Activated CD4-positive, alpha-beta memory T cell treated with anti-CD3 and anti-CD28 coated beads, Interleukin-2, amount 10 ng/mL, durations not matched to agents 7 days and 5 days (primary cell): ENCODE measurements at places on chromosomes 2 and 18.
A peak's percentile ranks its signal among the peaks of the same experiment; 100 is the strongest.

DNA sequence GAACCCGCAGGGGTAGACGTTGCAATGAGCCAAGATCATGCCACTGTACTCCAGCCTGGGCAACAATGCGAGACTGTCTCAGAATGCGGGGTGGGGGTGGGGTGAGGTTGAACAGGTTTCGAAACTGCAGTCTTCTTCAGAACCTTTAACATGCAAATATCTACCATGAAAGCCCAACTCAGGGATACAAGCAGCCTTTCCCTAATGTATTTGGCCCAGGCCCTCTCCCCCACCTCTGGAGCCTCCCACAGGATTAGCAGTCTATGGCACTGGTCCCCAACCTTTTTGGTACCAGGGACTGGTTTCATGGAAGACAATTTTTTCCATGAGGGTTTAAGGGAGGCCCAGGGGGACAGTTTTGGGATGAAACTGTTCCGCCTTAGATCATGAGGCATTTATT is 53.5 kb downstream of the CCBE1 start:
- H3K36me3 ChIP-seq, result no peaks in the 10 kb centered on the region
- H3K4me3 ChIP-seq, result no peak overlapping the region
- no peaks in the 10 kb centered on the region for H3K27me3 ChIP-seq
- no peaks in the 10 kb centered on the region for H3K4me1 ChIP-seq
- no peak overlapping the region for H3K27ac ChIP-seq

GRCh38 chr2:2636813-2637212 is 305.7 kb upstream of the MYT1L start:
- H3K4me1 ChIP-seq, result no peaks in the 10 kb centered on the region
- H3K27ac ChIP-seq, result no peak overlapping the region
- no peak overlapping the region for H3K4me3 ChIP-seq
- no peaks in the 10 kb centered on the region for H3K36me3 ChIP-seq
- DNase-seq, result no peak
- no peaks in the 10 kb centered on the region for H3K27me3 ChIP-seq

DNA sequence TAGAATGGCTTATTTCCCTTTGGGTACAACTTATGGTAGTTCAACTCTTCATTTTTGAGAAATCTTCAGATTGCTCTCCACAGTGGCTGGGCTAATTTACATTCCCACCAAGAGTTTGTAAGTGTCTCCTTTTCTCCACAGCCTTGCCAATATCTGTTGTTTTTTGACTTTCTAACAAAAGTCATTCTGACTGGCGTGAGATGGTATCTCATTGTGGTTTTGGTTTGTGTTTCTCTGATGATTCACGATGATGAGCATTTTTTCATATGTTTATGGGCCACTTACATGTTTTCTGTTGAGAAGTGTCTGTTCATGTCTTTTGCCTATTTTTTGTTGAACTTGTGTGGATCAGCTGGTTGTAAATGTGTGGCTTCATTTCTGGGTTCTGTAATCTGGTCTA is 871.0 kb downstream of the EPHA4 start:
- H3K36me3 ChIP-seq, result no peaks in the 10 kb centered on the region
- no peaks in the 10 kb centered on the region for H3K27me3 ChIP-seq
- H3K4me1 ChIP-seq, result no peaks in the 10 kb centered on the region
- DNase-seq, result no peak

- no peaks in the 10 kb centered on the region for H3K27me3 ChIP-seq
- no peak overlapping the region for H3K4me3 ChIP-seq
- H3K36me3 ChIP-seq, result no peaks in the 10 kb centered on the region
- no peak overlapping the region for H3K27ac ChIP-seq
- DNase-seq, result no peak
- no peaks in the 10 kb centered on the region for H3K4me1 ChIP-seq
Observed at GRCh38 chr2:188324067-188324466, 32.4 kb downstream of the GULP1 start.

GRCh38 chr2:42809819-42810120 is 17.4 kb upstream of the HAAO start:
- H3K4me3 ChIP-seq, result peak overlapping the region; percentile 54
- H3K27ac ChIP-seq, result peak overlapping the region; percentile 65
- H3K27me3 ChIP-seq, result peaks cover 10% of the 10 kb centered on the region
- H3K4me1 ChIP-seq, result peaks cover 18% of the 10 kb centered on the region
- DNase-seq, result peak; percentile 75

DNA sequence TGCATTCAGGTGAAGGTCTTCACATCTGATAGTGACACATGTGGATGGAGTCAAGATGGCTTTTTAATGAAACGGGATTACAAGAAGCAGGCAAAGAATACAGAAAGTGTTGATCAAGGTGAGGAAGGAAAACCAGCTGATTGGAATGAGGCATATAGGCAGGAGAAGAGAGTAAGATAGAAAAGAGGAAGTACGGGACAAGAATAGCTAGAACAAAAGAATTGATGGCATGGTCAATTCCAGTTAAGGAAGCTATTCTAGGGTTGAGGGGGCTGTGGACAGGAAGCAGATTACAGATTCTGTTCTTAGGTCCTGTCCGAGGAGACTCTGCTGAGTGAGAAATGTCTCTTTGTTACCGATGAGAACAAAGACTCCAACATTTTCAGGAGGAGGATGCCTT is 13.2 kb upstream of the NCK2 start:
- no peak for DNase-seq
- H3K27ac ChIP-seq, result no peak overlapping the region
- peaks cover 32% of the 10 kb centered on the region for H3K4me1 ChIP-seq
- H3K27me3 ChIP-seq, result no peaks in the 10 kb centered on the region

DNA sequence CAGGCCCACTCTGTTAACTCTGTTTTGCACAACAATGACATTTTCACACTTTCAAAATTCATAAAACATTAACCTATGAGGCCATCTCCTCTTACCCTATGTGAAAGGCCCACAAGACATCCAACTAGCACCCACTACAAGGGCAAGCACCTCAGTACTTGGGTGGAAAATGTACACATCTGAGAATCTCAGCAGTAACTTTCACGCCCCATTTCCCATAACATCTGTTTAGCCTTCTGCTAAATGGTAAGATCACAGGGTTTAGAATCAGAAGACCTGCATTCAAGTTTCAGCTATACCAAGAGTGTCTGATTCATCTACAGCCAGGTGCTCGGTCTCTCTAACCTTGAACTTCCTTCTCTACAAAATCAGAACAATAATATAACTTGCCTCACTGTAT is 89.2 kb downstream of the SP100 start:
- no peaks in the 10 kb centered on the region for H3K4me1 ChIP-seq
- no peak overlapping the region for H3K4me3 ChIP-seq
- H3K27me3 ChIP-seq, result no peaks in the 10 kb centered on the region
- H3K36me3 ChIP-seq, result peaks cover 92% of the 10 kb centered on the region

GRCh38 chr2:48464264-48464795 is 65.6 kb upstream of the STON1 start:
- no peak overlapping the region for H3K27ac ChIP-seq
- H3K36me3 ChIP-seq, result peaks cover 46% of the 10 kb centered on the region
- no peaks in the 10 kb centered on the region for H3K27me3 ChIP-seq

DNA sequence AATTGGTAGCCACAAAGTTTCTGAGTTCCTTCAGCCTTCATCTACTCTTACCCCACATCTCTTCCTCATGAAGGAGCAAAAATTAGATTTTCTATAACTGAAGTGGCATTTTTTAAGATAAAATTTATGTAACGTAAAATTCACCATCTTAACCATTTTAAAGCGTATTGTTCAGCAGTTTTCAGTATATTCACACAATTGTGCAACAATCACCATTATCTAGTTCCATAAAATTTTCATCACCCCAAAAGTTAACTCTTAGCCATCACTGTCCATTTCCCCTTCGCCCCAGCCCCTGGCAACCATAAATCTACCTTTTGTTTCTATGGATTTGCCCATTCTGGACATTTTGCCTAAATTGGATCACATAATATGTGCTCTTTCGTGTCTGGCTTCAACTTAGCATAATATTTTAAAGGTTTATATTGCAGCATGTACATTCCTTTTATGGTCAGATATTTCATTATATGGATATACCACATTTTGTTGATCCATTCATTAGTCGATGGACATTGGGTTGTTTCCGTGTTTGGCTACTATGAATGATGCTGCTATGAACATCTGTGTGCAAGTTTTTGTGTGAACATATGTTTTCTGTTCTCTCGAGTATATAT is 44.6 kb downstream of the ATIC start:
- H3K4me1 ChIP-seq, result no peaks in the 10 kb centered on the region
- DNase-seq, result no peak
- H3K27me3 ChIP-seq, result no peaks in the 10 kb centered on the region
- H3K27ac ChIP-seq, result no peak overlapping the region
- H3K4me3 ChIP-seq, result no peak overlapping the region

- H3K27me3 ChIP-seq, result peaks cover 5% of the 10 kb centered on the region
- no peak for DNase-seq
- no peaks in the 10 kb centered on the region for H3K36me3 ChIP-seq
- H3K4me3 ChIP-seq, result no peak overlapping the region
- no peak overlapping the region for H3K27ac ChIP-seq
Observed at GRCh38 chr2:229586012-229586411, 128.3 kb downstream of the DNER start.

DNA sequence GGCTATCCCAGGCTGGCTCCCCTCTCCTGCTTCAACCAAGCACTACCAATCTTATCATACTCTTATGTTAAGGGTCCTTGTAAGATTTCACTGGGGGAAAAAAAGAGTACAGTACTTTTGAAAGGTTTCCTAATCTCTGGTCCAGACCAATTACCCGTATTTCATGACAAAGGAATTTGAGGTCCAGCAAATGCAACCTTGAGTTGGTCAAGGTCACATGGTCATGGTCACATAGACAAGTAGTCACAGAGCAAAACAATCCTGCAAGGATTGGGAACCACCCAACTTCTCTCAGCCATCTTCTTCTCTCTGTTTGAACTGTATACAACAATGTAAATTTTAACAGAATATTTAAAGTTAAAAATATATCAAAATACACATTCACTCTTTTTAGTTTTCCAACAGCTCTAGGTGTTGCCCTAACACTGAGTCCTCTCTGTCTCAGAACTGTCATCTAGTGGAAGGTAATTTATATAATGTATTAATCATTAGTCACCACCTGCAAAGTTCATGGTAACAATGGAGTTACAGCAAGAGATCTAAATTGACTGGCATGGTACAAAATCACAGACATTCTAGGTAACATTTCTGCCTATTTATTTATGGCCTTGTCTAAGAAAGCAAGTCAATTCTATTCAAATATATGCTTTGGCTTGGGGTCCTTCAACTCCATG is 21.5 kb downstream of the DTNB start:
- H3K27ac ChIP-seq, result no peak overlapping the region
- H3K36me3 ChIP-seq, result peaks cover 12% of the 10 kb centered on the region
